ENCODE measurements at places on chromosomes 16 and 17.

GRCh38 chr17:72477491-72477890, 356.7 kb downstream of the SOX9 start:
- DNase-seq, result no peak

DNA sequence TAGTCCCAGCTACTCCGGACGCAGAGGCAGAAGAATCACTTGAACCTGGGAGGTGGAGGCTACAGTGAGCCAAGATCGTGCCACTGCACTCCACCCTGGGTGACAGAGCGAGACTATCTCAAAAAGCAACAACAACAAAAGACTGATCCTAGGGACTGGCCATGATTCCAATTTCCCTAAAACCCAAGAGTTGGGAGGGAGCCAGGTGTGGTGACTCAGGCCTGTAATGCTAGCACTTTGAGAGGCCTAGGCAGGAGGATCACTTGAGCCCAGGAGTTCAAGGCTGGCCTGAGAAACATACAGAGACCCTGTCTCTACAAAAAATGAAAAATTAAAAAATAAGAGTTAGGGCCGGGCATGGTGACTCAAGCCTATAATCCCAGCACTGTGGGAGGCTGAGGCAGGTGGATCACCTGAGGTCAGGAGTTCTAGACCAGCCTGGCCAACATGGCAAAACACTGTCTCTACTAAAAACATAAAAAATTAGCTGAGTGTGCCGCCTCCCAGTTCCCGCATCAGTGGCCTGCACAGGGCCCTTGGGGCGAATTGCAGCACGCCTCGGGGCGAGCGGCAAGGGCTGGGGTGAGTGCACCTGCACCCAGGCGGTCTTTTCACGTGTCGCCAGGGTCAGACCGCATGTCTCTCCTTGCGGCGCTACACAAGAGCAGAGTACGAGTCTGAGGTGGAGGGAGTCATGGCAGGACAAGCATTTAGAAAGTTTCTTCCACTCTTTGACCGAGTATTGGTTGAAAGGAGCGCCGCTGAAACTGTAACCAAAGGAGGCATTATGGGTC, 40.8 kb downstream of the CDH3 start:
- DNase-seq, result no peak

- no peak for DNase-seq
Observed at GRCh38 chr16:50244140-50244503, 22.2 kb upstream of the ADCY7 start.

DNA sequence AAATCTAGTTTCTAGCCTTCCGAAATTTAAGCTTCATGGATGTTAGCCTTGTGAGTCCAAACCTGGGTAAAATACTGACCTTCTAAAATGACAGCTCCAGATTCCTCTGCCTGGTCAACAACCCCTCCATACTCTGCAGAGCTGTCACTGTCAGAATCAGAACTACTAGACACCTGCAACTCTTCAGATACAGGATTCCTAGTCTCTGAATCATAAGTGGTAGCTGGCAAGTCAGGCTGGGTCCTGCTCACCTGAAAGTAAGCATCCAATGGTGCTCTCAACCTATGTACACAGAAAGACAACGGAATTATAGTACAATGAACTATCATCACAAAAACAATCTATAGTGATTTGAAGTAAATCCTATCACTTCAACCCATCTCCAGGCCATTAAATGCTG, 14.8 kb downstream of the RFWD3 start:
- DNase-seq, result no peak

- peak; percentile 28 for DNase-seq
Observed at GRCh38 chr16:57061084-57061905, 31.1 kb upstream of the CPNE2 start.

DNA sequence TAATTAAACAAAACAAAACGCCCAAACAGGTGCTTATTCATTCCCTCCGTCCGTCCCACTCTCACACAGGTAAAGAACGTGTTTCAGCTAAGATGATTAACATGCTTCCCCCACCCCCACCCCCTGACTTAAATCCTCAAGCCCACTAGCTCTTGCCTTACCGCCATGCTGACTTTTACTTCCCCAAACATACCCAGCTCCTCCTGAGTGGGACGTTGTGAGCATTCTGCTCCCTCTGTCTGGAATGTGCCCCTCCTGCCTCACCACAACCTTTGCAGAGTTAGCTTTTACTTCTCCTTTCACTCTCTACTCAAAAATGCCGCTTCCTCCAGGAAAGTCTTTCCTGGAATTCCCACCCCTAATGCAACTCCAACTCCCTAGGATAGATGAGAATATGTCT, 774.0 kb upstream of the RBFOX1 start:
- no peak for DNase-seq

DNA sequence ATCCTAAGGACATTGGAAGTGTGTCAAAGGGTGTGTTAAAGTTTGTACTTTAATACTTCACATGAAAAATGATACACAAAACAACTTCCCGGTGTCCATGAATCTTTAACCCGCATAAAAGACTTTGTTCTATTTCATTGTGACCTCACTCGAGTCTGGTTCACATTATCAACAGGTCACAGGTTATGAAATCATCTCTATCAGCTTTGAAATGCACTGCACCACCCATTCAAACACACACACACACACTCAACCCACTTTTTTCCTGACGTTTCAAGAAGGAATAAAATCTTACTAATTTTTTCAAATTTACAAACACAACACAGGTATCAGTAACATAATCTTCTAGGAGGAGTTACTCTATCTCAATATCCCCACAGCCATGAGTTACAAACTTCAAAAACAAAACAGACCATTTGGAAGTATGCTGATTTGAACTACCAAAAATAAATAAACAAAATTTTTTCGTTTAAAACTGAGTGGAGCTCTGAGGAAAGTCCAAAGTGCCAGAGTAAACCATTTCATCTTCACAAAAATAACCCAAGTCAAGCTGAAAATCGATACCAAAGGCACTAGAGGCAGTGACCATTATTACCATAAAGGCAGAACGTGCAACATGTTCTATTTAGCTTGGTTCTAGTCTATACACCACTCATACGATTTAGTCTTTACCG, 2.7 kb downstream of the ACOX1 start:
- DNase-seq, result no peak

- DNase-seq, result no peak
Observed at GRCh38 chr16:25007284-25007984, 7.7 kb downstream of the ARHGAP17 start.

GRCh38 chr17:16178836-16179235, 36.5 kb downstream of the NCOR1 start:
- no peak for DNase-seq

DNA sequence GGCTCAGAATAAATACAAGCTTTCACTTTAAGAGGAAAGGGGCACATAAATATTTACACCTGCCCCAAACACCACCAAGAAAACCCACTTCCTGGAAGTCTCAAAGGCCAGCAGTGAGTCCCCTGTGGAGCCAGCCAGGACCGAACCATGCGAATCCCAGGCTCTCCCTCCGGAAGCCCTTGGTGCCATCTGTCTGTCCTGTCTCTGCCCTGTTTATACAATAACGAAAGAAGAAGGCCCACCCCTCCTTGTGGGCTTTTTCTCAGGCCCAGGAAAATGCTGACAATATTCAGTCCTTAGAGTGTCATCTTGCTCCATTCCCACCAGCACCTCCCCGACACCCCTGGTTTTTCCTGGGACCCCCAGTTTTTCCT, 3.6 kb upstream of the SLC6A4 start:
- no peak for DNase-seq

GRCh38 chr17:28225271-28225670, 93.7 kb upstream of the TMEM97 start:
- DNase-seq, result no peak

DNA sequence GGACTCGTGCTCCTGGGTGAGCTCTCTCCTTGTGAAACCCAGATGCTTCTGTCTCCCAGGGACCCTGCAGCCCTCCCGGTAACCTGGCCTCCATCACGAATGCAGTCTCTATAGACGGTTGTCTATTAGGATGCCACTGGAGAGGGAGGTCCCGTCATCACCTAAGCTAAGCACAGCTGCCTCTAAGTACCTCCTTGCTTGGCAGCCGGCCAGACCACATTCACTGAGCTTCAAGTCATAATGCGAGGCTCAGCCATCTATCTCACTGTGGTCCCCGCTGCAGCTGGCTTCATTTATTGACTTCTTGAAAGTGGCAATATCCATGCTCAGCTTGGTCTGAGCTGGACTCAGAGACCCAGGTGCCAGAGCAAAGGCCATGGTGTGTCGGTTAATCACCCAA, 74.5 kb upstream of the HSBP1 start:
- DNase-seq, result no peak

DNA sequence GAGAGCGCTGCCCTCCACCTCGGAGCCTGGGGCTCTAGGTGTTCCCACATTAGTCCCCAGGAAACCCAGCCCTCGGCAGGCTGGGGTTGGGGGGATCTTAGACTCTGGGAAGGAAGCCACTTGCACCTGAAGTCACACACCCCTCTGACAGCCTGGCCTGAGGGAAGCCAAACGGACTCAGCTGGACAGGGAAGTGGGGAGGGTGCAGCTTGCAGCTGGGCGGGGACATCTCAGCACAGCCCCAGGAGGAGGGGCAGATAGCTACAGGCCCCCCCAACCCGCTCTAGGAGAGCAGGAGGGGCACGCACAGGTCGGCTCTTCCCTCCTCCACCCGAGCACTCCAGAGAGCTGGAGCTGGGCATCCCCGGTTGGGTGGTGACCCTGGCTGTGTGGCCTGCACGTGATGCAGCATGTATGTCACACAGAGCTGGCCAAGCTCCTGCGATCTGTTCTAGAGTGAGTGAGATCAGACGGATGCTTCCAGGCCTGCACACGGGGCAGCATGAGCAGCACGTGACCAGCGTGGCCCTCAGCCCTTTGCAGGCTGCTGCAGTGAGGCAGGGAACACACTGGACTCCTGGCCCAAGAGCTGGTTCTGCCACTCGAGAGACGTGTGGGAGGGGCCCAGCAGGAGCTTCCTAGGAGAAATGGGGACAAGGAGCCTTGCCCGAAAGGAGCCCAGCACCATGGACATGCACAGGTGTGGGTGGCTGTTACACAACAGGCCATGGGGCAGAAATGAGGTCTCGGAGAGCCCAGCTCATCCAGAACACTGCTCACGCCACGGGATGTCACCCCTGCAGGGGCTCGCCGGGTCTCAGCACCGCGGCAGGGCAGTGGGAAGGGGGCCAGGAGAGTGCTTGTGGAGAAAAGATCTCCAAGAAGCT, 15.4 kb downstream of the KIFC3 start:
- no peak for DNase-seq

GRCh38 chr17:50205111-50205962, 3.9 kb upstream of the COL1A1 start:
- DNase-seq, result no peak

- no peak for DNase-seq
Observed at GRCh38 chr16:19105891-19106624, 7.7 kb upstream of the ITPRIPL2 start.

- no peak for DNase-seq
Observed at GRCh38 chr16:9060225-9060624, 31.2 kb upstream of the HAPSTR1 start.

GRCh38 chr17:55806745-55807495, 56.1 kb downstream of the PCTP start:
- DNase-seq, result no peak

- DNase-seq, result no peak
Observed at GRCh38 chr16:52411011-52411410, 135.9 kb downstream of the TOX3 start.

DNA sequence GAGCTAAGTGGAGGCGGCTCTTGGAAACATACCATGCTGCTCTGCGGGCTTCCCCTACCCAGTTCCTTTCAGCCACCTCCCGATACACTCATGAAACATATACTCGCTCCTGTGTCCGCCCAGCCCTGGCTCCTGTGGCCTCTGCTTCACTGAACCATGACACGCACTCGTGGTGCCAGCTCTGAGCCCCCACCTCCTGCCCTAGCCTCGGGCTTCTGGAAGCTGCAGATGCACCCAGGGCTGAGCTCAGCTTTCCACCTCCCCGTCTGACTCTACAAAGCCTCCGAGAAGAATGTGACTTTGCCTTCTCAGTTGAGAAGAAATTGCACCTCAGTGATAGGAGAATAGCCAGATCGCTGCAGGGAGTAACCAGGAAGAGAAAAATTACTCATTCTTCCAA, 11.0 kb downstream of the CALB2 start:
- no peak for DNase-seq

DNA sequence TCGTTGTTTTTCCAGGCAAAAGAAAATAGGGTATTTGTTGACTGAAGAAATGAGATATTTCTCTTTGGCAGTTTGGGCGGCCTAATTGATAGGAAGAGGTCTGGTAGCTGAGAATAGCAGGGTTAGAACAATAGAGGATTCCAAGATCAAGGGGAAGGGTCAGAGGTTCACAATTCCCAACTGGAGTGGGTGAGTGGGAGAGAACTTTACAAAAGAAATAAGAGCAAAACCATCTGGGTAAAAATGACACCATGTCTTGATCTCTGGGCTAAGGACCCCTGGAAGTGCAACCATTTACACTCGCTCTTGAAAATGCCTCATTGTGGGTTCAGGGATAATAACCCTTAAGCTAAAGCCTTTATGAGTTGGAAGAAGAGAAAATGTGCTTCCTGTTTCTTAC, 180.5 kb downstream of the CDH13 start:
- no peak for DNase-seq

- peak; percentile 82 for DNase-seq
Observed at GRCh38 chr17:21513012-21513570, 136.9 kb downstream of the KCNJ12 start.

GRCh38 chr17:63573634-63574033, 23.4 kb downstream of the DCAF7 start:
- DNase-seq, result no peak

DNA sequence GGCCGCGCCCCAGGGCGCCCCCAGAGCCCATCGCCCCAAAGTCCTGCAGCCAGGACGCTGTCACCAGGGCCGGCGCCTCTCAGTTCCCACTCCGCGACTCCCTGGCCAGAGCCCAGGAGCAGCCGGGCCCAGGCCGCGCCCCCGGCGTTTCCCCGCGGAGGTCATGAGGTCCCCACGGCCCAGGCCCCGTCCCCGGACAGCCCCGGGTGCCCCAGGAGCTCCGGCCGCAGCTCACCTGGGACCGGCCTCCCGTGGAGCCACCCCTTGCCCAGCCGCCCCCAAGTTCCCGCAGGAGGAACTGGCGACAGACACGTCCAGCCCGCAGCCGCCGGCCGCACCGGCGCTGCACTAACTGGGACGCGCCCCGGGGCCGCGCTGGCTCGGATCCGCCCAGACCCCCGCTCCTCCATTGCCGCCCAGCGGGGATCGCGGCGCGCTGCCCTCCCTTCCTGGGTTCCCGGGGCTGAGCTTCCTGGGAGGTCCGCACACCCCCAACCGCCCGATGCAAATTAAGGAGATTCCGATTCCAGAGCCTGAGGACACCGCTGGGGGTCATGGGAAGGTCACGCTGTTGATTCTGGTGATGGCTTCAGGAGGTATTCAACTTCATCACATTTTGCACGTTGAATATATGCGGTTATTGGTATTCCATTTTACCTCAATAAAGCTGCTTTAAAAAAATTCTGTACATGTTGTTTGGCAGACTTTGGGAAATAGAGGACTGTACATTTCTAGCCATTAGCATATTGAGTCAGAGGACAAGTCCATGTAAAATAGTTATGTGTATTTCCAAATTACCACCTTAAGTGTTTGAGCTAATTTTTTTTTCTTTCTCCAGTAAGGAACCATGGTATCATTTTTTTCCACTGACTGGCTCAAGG, 9.9 kb downstream of the AHSP start:
- no peak for DNase-seq

DNA sequence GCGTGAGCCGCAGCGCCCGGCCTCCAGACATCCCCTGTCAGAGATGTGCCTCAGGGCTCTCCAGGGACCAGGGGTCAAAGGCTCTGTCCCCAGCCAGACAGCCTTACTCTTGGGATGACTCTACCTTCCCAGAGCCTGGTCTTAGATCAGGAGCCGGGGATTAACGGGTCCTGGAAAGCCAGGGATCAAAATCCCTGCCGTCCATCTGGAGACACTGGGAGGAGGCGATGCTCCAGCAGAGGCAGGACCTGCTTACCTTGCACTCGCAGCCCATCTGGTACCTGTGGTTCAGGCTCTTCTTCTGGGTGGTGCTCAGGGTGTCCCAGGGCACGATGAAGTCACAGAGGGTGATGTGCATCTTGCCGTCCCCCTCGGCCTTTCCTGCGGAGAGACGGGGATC, 16.7 kb upstream of the USP36 start:
- no peak for DNase-seq
